GM12878 (cell line): ENCODE measurements at places on chromosomes 7 and 10. TPM values are rescaled to one million over a fixed set of nuclear protein-coding genes. Genes with fewer than 3 reads are reported as not detected.
A peak's percentile ranks its signal among the peaks of the same experiment; 100 is the strongest.

- H3K27me3 ChIP-seq: no peaks in the 10 kb centered on the region
- H3K4me3 ChIP-seq: no peak overlapping the region
- H3K4me1 ChIP-seq: no peaks in the 10 kb centered on the region
- DNase-seq: no peak
- no peaks in the 10 kb centered on the region for H3K36me3 ChIP-seq
- H3K27ac ChIP-seq: no peak overlapping the region
These were observed 29.7 kb downstream of the C1QL3 start for GRCh38 chr10:16491933-16492332.

- no peak overlapping the region for H3K27ac ChIP-seq
- H3K27me3 ChIP-seq: no peaks in the 10 kb centered on the region; the same call in 1 of the 2 replicates
- no peaks in the 10 kb centered on the region for H3K36me3 ChIP-seq
- H3K4me1 ChIP-seq: no peaks in the 10 kb centered on the region
- no peak overlapping the region for H3K4me3 ChIP-seq
These were observed 34.2 kb downstream of the CAMK2B start for GRCh38 chr7:44291066-44291732.

DNA sequence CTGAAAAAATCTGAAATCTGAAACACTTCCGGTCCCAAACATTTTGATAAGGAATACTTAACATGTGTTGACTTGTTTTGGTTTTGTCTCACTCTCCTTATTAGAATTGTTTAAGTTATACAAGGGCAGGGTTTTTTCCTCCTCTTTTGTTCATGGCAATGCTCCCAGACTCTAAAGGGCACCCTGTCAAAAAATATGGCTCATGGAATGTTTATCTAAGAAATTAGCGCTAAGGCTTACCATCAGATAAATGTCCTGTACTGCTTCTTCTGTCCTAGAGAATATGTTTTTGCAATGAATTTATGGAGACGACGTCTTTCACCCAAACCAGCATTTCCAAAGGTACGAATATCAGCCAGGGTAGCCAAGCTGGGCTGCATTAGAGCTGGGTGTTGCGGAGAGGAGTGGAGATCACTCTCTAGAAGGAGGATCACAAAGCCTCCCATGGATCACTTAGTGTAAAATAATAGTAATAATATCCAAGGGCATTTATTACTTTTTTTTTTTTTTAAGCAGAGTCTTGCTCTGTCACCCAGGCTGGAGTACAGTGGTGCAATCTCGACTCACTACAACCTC, 46.8 kb downstream of the ERLIN1 start:
- no peaks in the 10 kb centered on the region for H3K4me1 ChIP-seq
- no peak overlapping the region for H3K27ac ChIP-seq
- peaks cover 2% of the 10 kb centered on the region; the same call in 1 of the 2 replicates for H3K27me3 ChIP-seq
- DNase-seq: no peak
- H3K4me3 ChIP-seq: no peak overlapping the region

- no peaks in the 10 kb centered on the region; the same call in 1 of the 2 replicates for H3K27me3 ChIP-seq
- H3K27ac ChIP-seq: no peak overlapping the region
- no peaks in the 10 kb centered on the region for H3K36me3 ChIP-seq
- H3K4me1 ChIP-seq: no peaks in the 10 kb centered on the region
- H3K4me3 ChIP-seq: no peak overlapping the region
- DNase-seq: no peak
These were observed 14.0 kb upstream of the UNCX start for GRCh38 chr7:1218541-1219165.

DNA sequence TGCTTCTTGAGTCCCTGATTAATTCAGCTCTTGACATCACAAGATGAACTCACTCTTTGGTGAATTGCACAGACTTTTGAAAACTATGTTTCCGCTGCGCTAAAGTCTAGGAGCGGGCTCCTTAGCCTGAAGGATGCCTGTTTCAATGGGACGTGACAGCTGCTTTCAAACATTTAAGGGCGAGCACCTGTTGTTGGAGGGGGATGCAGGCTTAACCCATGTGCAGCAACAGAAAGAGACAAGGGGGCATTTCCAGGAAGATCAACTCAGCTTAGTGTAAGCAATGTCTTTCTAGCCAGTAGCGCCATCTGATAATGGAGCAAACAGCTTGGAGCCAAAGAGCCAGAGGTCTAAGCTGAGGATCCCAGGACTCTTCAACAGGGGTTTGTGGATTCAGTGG, 8.4 kb upstream of the PFKFB3 start:
- H3K27ac ChIP-seq: no peak overlapping the region
- DNase-seq: no peak
- no peak overlapping the region for H3K4me3 ChIP-seq
- H3K27me3 ChIP-seq: no peaks in the 10 kb centered on the region

DNA sequence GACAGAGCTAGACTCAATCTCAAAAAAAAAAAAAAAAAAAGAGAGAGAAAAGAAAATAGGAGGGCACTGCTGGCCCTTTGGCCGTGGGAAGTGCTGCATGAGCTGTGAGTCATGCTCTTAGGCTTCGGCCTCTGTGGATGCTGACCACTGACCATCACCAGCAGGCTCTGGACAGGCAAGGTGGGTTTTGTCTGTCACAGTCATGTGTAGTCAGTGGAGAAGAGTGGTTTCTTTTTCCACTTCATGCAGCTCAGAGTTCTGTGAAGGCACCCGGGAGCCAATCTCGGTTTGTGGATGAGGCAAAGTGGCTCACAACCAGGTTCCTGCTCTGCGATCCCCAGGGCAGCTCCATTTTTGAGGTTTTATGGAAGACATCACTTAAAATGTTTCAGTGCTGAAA, 58.1 kb downstream of the PRTFDC1 start:
- H3K36me3 ChIP-seq: no peaks in the 10 kb centered on the region
- H3K27me3 ChIP-seq: no peaks in the 10 kb centered on the region
- no peak overlapping the region for H3K27ac ChIP-seq
- no peak for DNase-seq
- no peak overlapping the region for H3K4me3 ChIP-seq
- peaks cover 3% of the 10 kb centered on the region; the same call in 1 of the 2 replicates for H3K4me1 ChIP-seq

- no peaks in the 10 kb centered on the region for H3K27me3 ChIP-seq
- H3K4me3 ChIP-seq: no peak overlapping the region
- H3K27ac ChIP-seq: no peak overlapping the region
- no peaks in the 10 kb centered on the region for H3K4me1 ChIP-seq
- DNase-seq: no peak
These were observed 47.9 kb downstream of the MRPL32 start for GRCh38 chr7:42980084-42980483.

The NRAP gene
- polyA plus RNA-seq: not detected in 2 replicates

The CARD11 gene
- polyA plus RNA-seq: 19.3 and 26.1 TPM in 2 replicates

The SLC39A12 gene
- polyA plus RNA-seq: 0.47 and 0.54 TPM in 2 replicates

DNA sequence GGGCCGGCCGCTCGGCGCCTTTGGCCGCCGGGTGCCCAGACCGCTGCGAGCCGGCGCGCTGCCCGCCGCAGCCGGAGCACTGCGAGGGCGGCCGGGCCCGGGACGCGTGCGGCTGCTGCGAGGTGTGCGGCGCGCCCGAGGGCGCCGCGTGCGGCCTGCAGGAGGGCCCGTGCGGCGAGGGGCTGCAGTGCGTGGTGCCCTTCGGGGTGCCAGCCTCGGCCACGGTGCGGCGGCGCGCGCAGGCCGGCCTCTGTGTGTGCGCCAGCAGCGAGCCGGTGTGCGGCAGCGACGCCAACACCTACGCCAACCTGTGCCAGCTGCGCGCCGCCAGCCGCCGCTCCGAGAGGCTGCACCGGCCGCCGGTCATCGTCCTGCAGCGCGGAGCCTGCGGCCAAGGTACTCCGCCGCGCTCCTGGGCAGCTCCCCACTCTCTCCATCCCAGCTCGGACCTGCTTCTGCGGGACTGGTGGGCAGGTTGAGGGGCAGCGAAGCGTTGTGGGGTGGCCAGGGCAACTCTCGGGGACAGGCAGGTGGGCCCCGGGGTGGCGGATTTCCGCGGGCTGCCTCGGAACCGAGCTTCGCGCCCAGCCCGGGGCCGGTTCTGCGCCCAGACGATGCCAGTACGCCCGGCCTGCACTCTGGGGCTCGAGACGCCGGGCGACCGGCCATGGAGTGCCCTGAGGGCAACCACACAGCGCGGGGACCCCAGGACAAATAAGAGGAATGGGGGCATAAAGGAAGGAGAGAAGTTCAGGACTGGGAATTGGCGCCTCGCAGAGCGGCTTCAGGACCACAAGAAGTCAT, 578 bp downstream of the HTRA1 start:
- no peaks in the 10 kb centered on the region for H3K36me3 ChIP-seq
- peaks cover 14% of the 10 kb centered on the region for H3K27me3 ChIP-seq
- H3K4me1 ChIP-seq: no peaks in the 10 kb centered on the region
- no peak overlapping the region for H3K4me3 ChIP-seq

GRCh38 chr10:22042557-22043326, 39.2 kb upstream of the DNAJC1 start:
- no peaks in the 10 kb centered on the region for H3K27me3 ChIP-seq
- no peak overlapping the region for H3K4me3 ChIP-seq
- no peaks in the 10 kb centered on the region for H3K36me3 ChIP-seq
- H3K4me1 ChIP-seq: no peaks in the 10 kb centered on the region

- peaks cover 21% of the 10 kb centered on the region for H3K4me1 ChIP-seq
- DNase-seq: no peak
- H3K4me3 ChIP-seq: no peak overlapping the region
- H3K27ac ChIP-seq: peak overlapping the region; percentile 34; the same call in 1 of the 2 replicates
- H3K27me3 ChIP-seq: no peaks in the 10 kb centered on the region
These were observed 15.8 kb downstream of the MACC1 start for GRCh38 chr7:20201380-20201779.

- no peaks in the 10 kb centered on the region for H3K36me3 ChIP-seq
- H3K4me3 ChIP-seq: no peak overlapping the region
- no peak for DNase-seq
- no peak overlapping the region for H3K27ac ChIP-seq
- H3K4me1 ChIP-seq: no peaks in the 10 kb centered on the region
These were observed 97.4 kb downstream of the ATXN7L1 start for GRCh38 chr7:105778956-105779355.

DNA sequence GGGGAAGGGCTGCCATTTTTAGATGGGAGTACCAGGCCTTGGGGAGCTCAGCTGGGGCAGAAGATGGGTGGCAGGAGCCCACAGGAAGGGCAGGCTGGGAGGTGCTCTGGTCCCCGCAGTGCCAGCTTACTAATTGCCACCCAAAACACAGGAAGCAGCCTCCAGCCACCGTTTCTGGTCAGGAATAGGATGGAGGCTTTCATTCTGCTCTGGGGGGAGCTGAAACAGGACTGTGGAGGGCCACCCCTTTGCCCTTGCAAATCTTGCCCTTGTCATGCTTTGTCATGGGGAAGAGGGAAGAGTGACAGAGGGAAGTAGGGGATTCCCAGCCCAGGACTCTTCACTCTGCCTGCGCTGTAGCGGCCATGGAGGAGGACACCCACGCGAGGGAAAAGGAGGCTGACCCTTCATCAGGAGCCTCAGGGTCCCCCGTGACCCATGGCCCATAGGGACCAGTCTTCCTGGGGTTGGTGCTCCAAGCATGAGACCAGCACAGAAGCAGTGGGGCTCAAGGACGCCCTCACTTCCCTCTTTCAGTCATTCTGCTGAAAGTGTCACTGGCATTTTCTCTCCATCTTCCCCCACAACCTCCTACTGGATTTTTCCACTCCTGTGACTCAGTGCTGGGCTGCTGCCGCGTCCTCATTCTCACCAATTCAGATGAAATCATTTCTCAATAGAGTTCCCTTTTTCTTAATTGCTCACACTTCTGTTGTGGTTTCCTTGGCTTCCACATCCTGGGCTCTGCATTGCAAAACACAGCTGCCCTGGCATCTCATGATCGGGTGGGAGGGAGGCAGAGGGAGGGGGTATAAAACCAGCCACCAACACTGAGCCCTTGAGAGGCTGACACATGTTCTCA, 61.9 kb downstream of the MKI67 start:
- H3K36me3 ChIP-seq: peaks cover 8% of the 10 kb centered on the region
- no peak overlapping the region for H3K4me3 ChIP-seq
- peaks cover 36% of the 10 kb centered on the region for H3K4me1 ChIP-seq
- H3K27ac ChIP-seq: peak overlapping the region; percentile 76

DNA sequence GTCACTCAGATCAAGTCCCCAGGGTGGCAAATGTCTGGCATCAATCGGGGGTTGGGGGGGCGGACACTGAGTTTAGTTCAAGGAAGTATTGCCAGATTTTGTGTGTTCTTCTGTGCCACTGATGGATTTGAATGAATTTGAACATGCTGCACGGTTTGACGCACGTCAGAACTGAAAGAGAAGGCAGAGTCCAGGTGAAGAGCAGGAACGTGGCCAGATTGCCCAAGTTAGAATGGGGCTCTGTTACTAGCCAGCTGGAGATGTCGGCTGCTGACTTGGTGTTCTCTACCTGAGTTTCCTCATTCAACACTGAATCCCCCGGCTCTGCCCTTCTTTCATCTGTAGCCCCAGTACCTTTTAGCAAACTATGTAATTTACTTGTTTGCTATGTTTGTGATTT, 180.2 kb downstream of the PRKCQ start:
- H3K27me3 ChIP-seq: peaks cover 5% of the 10 kb centered on the region; the same call in 1 of the 2 replicates
- no peaks in the 10 kb centered on the region for H3K4me1 ChIP-seq
- H3K36me3 ChIP-seq: no peaks in the 10 kb centered on the region
- no peak overlapping the region for H3K4me3 ChIP-seq
- DNase-seq: no peak
- H3K27ac ChIP-seq: no peak overlapping the region

The SPDYE6 gene
- 1.3 and 1.6 TPM in 2 replicates for polyA plus RNA-seq

- H3K27ac ChIP-seq: no peak overlapping the region
- H3K4me3 ChIP-seq: no peak overlapping the region
- DNase-seq: peak; percentile 25
- no peaks in the 10 kb centered on the region for H3K4me1 ChIP-seq
- H3K36me3 ChIP-seq: no peaks in the 10 kb centered on the region
These were observed 23.0 kb downstream of the ASB15 start for GRCh38 chr7:123624527-123625183.

DNA sequence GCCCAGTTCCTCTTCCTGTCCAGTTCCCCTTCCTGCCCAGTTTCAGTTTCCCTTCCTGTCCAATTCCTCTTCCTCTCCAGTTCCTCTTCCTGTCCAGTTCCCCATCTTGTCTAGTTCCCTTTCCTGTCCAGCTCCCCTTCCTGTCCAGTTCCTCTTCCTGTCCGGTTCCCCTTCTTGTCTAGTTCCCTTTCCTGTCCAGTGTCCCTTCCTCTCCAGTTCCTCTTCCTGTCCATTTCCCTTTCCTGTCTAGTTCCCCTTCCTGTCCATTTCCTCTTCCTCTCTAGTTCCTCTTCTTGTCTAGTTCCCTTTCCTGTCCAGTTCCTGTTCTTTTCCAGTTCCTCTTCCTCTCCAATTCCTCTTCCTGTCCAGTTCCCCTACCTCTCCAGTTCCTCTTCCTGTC, 68.1 kb upstream of the ADCY1 start:
- no peaks in the 10 kb centered on the region for H3K27me3 ChIP-seq
- H3K4me3 ChIP-seq: no peak overlapping the region
- no peaks in the 10 kb centered on the region for H3K4me1 ChIP-seq
- H3K36me3 ChIP-seq: no peaks in the 10 kb centered on the region
- no peak overlapping the region for H3K27ac ChIP-seq

GRCh38 chr10:124233546-124234138, 140.2 kb upstream of the CHST15 start:
- H3K36me3 ChIP-seq: no peaks in the 10 kb centered on the region
- no peaks in the 10 kb centered on the region for H3K4me1 ChIP-seq
- no peak overlapping the region for H3K27ac ChIP-seq
- H3K4me3 ChIP-seq: no peak overlapping the region
- H3K27me3 ChIP-seq: no peaks in the 10 kb centered on the region

The NPFFR1 gene
- polyA plus RNA-seq: 0.03 TPM in 1 of 2 replicates, not detected in the other

DNA sequence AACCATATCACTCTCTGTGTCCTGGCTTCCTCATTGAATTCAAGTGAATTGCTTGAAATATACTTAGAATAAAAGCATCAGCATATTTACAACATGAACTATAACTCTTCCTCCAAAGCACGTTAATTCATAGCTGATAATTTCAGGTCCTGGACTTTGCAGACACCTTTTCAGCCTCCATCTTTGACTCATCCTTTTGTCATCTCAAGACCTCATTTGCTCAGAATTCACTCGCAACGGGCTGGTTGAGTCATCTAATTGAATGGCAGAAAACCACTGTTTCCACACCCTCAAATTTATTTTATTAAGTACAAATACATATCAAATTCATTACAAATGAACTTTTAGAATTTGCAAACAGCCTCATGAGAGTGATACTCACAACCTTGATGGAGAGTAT, 545.7 kb downstream of the GATA3 start:
- no peak overlapping the region for H3K27ac ChIP-seq
- no peak overlapping the region for H3K4me3 ChIP-seq
- no peaks in the 10 kb centered on the region for H3K36me3 ChIP-seq
- no peaks in the 10 kb centered on the region for H3K27me3 ChIP-seq
